ENCODE measurements at places on chromosomes 1 and 21.

GRCh38 chr1:202965422-202965821 lies 1.6 kb downstream of the CYB5R1 start:
- DNase-seq: no peak

- no peak for DNase-seq
These were observed 48.5 kb downstream of the GNG4 start for GRCh38 chr1:235601104-235601503.

- DNase-seq: no peak
These were observed 944.5 kb downstream of the KCNT2 start for GRCh38 chr1:195663549-195664280.

DNA sequence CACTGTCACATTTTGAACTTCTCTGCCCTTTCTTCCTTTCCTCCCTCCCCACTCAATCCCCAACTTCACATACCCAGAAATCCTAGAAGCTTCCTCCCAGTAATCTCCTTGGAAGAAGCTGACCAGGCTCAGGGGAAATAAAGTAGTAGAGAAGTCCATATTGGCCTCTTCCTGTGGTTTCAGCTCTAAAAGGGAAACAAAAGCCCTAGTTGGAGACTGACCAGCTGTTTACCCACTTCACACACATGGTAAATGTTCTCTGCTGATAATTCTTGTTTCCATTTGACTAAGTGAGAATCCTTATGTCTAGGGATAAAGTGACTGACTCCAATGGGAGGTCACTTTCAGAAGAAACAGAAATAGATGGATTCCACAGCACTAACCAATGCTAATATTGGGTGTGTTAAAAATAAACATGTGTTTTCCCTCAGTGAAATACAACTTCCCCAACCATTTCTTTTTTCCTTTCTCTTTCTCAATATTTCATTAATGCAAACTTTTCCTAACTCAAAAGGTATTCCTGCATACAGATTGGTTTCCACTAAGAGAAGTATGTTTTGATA lies 178.9 kb upstream of the DPT start:
- no peak for DNase-seq

DNA sequence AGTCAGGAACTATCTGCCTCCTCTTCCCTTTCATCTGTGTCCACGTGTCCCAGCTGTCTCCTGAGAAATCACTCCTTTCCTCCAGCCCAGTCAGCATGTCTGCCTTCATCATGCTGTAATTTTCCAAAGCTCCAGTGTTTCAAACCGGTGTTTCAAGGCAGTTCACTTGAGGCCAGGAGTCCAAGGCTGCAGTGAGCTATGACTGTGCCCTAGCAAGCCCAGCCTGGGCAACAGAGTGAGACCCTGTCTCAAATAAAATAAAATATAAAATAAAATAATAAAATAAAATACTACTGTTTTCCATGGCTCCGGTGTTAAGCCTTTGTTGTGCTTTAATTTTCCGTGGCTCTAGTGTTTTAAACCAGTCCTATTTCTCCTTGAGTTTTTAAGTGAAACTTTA lies 7.9 kb upstream of the SELENON start:
- DNase-seq: no peak

DNA sequence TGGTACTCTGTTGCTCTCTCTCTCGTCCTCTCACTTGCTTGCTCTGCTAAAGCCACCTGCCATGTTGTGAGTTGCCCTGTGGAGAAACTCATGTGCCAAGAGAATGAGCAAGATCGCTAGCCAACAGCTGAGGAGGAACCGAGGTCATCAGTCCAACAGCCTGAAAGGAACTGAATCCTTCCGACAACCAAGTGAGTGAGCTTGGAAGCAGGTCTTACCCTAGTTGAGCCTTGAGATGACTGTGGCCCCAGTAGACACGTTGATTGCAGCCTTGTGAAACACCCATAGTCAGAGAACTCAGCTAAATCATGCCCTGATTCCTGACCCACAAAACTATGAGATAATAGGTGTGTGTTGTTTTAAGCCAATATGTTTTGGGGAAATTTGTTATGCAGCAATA lies 48.1 kb upstream of the BACH1 start:
- no peak for DNase-seq

- DNase-seq: no peak
These were observed 3.1 kb upstream of the ETV3 start for GRCh38 chr1:157141212-157141855.

DNA sequence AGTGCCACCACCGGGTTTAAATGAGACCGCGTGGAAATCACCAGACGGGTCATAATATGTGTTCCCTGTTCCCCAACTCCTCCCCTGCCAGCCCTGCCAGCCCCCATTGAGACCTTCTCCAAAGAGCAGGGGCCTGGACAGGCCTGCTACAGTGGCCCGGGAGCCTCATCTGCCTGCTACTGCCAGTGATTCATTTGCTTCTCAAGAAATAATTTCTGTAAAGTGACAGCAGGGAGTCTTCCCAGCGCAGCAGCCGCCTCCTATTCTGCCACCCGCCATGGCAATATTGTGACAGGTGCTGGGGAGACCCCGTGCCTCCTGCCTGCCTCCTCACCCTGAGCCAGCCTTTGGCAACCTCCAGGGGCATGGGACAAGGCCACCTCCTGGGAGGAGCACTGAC lies 8.9 kb downstream of the IFFO2 start:
- no peak for DNase-seq
